ENCODE measurements at places on chromosomes 6 and 20. TPM values are rescaled to one million over a fixed set of nuclear protein-coding genes. Genes with fewer than 3 reads are reported as not detected.

DNA sequence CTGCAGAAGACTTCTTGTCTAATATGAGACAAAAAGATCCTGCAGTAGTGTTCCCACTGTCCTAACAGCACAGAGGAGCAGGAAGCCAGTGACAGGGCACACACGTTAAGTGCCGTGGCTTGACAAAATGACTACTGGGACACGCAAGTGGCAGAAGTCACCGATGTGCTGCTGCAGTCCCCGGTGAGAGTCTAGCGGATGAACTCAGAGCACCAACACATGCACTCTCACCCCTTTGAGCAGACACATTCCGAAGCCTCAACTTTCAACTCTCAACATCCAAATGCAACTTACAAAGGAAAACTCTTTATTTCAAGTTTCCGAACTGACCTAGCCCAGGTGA lies 898 bp downstream of the LAMA4 start:
- DNase-seq = no peak

DNA sequence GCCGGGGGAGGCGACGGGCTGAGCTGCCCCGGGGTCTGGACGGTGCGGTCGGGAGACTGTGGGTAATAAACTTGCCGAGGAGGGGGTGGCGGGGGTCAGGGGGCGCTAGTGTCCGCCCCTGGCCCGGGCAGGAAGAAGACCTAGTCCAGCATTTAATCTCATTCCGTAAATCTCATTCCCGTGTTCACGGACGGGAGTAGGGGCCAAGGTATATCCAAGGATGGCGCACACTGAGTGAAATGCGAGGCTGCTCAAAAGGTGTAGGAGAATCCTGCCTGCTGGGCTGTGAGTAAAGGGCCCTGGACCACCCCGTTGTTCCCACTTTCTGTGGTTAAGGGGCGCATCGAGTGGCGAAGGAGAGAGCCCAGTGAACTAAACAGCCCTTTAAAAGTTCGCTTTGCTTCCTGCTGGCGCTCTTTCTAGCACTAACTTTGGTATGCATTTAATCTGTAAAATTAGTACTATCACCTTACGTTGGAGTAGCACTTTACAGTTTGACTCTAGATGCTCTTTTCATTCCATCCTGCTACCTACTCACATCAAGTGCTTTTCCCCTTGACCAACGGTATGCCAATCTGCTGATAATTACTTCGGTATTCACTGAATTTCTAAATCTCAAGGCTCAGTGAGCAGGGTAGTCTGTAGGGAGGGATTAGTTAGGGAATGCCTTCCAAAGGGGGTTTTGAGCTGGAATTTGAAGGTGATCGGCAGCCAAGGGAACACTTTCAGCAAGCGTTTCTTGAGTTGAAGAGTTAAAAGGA lies 730 bp downstream of the PARD6B start:
- no peak for DNase-seq

- DNase-seq = no peak
Measured at GRCh38 chr6:98586163-98586562, 248.2 kb upstream of the POU3F2 start.

DNA sequence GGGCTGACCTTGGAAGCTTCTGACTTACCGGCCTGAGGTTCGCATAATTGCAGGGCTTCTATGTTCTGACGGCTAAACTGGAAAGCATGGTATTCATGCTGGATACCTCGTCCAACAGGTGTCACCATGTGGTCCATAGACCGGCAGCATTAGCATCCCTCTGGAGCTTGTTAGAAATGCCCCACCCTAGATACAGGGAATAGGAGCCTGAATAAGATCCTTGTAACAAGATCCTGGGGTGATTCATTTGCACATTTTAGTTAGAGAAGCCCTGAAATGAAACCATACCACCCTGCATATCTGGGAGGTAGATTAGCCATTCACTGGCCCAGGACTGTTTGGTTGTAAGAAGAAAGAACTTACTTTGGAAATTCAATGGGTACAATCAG lies 77.7 kb downstream of the TMEM170B start:
- no peak for DNase-seq

GRCh38 chr6:163487606-163488005 lies 73.1 kb downstream of the QKI start:
- no peak for DNase-seq

GRCh38 chr6:168009331-168009730 lies 11.9 kb downstream of the KIF25 start:
- no peak for DNase-seq

The LRRC73 gene
- 2.7 TPM for total RNA-seq

The COL9A3 gene
- total RNA-seq = 37.1 TPM

The HLA-DQB2 gene
- total RNA-seq = not detected

The NCOA7 gene
- total RNA-seq = 33.5 TPM

The IPCEF1 gene
- total RNA-seq = 29.5 TPM

The SNAP91 gene
- total RNA-seq = 106 TPM

The STK35 gene
- total RNA-seq = 13.9 TPM

The MICB gene
- total RNA-seq = 0.47 TPM

The IRF4 gene
- 0.16 TPM for total RNA-seq

The C6orf141 gene
- 1.2 TPM for total RNA-seq

The EYA2 gene
- 0.94 TPM for total RNA-seq

The NRSN1 gene
- 27.9 TPM for total RNA-seq
